ENCODE measurements at places on chromosomes 11 and 22.

GRCh38 chr11:70581991-70582885 is 183.9 kb downstream of the CTTN start:
- DNase-seq, result no peak

DNA sequence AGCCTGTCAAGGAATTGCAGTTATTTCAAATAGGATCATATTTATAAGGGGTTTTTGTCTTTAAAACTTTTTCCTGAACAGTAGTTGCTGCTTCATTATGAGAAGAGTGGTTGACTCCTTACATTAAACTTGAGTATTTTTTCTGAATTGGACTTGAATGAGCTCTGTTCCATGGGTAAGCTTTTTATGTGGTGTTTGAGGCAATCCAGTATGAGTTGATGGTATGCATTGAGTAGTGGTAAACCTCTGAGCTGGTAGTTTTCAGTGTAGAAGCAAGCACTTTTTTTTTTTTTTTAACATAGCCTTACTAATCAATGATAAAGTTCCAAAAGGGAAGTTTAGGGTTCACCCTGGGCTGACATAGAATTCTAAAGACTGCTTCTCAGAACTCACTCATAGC is 3.4 kb downstream of the KMT2A start:
- no peak for DNase-seq

GRCh38 chr11:73235236-73235786 is 17.2 kb downstream of the P2RY2 start:
- DNase-seq, result no peak

DNA sequence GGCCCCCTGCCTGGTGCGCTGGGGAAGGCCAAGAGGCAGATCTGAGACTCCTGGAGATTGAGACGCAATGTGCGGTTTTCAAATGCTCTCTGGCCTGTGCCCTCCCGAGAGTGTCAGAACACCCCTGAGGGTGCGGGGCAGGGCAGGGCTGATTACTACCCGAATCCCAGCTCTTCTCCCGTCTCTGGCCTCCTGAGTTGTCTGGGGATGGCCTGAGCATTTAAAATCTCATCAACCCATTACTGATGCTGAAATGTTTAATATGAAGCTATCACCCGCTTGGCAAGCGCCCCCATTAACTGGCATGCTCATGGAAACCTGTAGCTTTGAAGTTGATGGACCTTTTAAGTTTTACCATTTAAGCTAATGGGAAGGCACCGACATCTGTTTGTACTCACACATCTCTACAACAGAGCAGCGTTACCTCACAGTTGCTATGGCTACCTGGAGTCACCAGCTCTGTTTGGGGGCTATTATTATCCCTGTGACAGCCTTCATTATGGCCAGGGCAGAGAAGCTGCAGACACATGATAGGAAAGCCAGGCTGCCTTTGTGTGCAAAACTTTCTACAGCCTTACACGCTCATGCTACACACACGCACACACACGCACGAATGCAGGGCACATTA is 3.6 kb upstream of the MB start:
- no peak for DNase-seq

DNA sequence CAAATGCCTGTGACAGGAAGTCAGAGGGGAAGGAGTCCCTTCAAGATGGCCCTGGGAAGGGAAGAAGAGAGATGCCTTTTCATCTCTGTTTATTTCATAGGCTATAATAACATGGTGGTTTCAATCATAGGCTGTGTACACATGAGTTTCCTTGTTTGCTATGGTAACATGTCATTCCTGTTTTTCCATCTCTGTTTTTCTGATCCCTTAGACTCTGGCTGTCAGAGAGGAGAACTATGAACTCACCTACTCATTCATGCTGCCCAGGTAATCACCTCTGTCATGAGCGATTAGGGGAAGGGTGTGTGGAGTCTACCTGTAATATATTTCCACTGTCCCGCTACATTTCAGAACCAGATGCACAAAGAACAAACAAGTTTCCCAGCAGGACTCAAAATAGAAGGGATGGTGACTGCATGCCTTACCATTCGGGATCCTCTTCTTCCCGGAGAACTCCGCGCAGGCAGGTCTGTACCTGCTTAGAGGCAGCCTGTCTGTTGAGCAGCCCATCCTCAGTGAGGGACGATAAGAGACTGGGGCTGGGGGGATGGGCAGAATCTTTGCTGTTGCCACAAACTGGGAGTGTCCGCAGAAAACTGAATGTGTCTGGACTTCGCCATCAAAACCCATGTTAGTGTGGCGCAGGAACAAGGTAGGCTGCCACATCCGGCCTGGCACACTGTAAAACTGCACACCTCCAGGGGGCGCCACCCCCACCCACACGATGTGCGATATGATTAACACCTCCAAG is 7.1 kb upstream of the PEX26 start:
- no peak for DNase-seq

GRCh38 chr11:103604310-103604709 is 432.1 kb upstream of the DDI1 start:
- no peak for DNase-seq
